ENCODE measurements at places on chromosomes 1 and 21.

GRCh38 chr1:156648951-156649350 lies 7.0 kb downstream of the BCAN start:
- no peak for DNase-seq

GRCh38 chr1:244405856-244406255 lies 45.9 kb downstream of the ADSS2 start:
- no peak for DNase-seq

- peak; percentile 38 for DNase-seq
Measured at GRCh38 chr1:235503403-235504121, 690 bp downstream of the B3GALNT2 start.

DNA sequence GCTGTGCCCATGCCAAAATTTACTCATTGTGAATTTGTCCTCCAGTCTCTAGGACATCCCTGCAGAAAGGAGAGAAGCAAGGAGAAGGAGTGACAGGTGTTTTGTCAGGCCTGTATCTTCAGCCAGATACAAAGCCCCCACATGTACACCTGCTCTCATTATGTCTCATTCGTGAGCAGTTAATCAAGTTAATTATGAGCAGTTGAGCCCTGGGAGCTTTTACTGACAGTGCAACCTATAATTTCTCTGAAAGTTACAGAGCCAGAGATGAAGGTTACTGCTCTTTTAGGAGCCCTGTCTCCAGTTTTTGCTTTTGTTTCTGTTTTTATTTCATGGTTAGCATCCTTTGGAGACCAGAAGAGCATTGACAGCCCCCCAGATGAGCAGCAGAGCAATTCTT lies 5.0 kb upstream of the ILDR2 start:
- DNase-seq = no peak

DNA sequence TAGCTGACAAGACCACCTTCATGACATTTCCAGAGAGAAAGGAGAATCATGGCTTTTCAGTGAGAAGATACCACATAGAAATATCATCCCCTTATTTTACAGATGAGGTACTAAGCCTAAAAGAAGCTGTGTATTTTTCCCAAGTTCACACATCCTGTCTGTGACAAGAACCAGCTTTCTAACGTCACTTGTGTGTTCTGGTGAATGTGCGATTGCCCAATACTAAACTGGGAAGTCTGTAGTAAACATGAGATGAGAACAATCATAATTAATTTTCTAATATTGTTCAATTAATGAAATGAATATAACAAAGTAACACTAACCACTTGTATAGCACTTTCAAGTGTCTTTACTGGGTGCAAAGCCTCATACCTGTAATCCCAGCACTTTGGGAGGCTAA lies 46.0 kb downstream of the PTGER3 start:
- DNase-seq = no peak

GRCh38 chr1:218783916-218784315 lies 389.8 kb upstream of the LYPLAL1 start:
- DNase-seq = no peak

DNA sequence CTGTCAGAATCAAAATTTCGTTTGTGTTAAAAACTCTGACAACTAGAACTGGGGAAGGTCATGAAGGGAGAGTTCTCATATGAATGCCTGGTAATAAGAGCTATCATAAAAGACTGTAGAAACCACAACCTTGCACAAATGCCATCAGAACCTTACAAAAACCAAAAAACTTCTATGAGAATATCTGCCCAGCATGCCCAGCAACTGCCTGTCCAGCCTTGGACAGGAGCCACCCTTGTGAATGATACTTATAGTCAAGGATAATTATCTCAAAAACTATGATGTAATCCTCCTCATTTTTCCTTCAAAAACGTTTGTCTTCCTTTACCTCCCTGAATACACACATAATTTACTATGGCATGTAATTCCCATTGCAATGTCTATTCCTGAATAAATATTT lies 53.4 kb upstream of the C1orf185 start:
- no peak for DNase-seq

DNA sequence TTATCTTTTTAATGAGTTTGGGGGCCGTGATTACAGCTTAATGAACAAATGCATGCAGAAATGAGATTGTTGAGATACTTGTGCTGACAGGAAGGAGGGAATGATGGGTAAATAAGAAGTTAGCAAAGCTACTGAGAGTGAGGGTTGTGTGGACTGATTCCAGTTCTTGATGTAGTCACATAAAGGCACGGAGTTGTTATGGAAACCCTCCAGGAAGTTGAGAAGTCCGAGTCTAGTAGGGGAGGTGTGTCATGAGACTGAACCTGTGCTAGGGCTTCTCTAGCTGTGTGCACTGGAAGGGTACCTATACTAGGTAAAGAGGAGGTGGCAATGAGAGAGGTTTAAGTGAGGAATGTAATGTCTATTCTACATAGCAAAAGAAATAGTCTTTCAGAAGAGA lies 475.7 kb downstream of the USP25 start:
- DNase-seq = no peak

DNA sequence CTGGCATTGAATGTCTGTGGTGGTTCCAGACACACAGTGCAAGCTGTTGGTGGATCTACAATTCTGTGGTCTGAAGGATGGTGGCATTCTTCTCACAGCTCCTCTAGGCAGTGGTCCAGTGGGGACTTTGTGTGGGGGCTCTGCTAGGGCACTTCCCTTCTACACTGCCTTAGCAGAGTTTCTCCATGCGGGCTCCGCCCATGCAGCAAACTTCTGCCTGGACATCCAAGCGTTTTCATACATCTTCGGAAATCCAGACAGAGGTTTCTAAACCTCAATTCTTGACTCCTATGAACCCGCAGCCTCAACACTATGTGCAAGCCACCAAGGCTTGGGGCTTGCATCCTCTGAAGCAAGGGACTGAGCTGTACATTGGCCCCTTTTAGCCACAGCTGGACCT lies 43.0 kb downstream of the RGS18 start:
- no peak for DNase-seq

GRCh38 chr1:11886986-11887665 lies 28.4 kb upstream of the NPPB start:
- DNase-seq = no peak

DNA sequence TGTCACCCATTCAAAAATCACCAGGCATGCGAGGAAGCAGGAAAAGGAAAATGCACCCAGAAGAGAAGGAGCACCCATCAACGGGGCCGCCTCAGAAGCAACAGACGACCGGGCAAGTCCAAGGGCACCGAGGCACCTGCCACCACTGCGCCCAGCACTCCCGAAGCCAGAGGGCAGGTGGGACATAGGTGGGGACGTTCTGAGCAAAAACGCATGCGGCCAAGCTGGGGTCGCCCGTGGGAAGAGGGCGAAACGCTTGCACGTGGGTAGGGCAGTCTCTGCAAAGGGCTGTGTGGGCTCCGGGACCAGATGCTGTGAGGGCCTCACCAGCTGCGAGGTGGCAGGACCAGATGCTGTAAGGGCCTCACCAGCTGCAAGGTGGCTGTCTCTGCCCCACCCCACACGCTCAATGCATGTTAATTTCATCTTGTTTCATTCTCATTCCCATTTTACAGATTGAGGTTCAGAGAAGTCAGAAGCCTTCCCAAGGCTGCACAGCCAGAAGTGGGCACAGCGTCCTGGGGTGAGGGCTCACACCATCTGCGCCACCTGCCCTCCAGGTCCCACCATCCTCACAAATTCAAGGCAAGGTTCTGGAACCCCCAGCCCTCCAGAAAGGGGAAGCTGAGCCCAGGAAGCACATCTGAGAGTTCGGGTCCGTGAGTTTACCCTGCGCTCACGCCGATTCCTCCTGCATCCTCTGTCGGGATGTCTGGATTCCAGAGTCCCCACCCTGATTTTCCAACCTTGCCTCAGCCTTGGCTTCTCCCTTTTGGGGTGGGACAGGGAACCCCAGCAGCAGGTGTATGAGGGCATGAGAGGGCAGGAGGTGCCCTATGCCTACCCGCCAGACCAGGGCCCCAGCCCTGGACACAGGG lies 8.2 kb upstream of the SAMD11 start:
- DNase-seq = no peak

DNA sequence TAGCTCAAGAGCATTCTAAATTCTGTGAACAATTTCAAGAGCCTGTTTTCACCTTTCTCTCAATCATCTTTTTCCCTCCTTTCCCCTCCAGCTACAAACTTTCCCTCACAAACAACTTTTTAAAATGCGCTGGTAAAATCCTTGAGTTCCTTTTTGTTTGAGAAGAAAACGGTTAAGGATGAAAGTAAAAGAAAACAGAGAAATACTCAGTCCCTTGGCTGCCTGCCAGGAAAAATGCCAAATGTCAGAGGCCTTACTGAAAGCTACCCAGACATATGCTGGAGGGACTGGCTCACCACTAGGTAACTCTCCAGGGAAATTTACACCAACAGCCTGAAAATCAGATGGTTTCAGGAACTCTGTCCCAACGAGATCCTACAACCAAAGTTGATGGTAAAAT lies 11.0 kb upstream of the SERBP1 start:
- DNase-seq = peak; percentile 56

- no peak for DNase-seq
Measured at GRCh38 chr1:57532299-57532698, 108.4 kb upstream of the DAB1 start.

DNA sequence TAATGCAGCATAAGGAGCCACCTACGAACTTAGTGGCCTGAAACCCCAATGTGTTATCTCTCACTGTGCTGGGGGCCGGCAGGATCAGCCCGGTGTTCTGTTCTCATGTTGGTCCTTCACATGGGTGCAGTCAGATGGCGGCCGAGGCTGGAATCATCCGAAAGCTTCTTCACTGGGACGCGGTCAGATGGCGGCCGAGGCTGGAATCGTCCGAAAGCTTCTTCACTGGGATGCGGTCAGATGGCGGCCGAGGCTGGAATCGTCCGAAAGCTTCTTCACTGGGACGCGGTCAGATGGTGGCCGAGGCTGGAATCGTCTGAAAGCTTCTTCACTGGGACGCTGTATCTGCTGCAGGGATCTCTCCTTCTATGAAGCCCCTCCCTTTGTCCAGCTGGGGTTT lies 12.6 kb upstream of the PCBP3 start:
- no peak for DNase-seq

DNA sequence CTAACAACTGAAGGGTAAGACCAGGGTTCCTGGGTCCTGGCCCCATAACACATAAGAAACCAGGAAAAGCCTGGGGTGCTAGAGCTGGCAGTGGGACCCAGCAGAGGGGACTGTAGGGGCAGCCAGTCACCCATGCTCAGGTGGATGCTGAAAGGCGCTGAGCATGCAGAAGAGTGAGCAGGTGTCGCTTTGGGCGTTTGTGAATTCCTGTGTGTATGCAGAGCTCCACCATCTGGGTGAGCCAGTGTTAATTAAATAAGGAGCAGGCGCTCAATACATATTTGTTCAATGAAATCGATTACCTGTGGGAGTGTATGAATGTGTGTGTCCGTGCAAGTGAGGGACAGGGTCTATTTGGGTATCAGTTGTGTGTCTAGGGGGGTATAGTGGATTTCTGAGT lies 499 bp downstream of the C1QA start:
- no peak for DNase-seq

DNA sequence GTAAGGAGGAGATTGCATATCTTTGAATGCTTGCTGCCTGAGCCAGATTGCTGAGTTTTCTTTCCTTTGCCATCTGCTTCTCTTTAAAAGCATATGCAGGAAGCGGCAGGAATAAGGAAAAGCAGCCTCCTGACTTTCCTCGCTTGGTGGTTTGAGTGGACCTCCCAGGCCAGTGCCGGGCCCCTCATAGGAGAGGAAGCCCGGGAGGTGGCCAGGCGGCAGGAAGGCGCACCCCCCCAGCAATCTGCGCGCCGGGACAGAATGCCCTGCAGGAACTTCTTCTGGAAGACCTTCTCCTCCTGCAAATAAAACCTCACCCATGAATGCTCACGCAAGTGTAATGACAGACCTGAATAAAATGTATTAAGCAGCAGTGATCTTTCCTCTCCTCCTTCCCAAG lies 1.5 kb downstream of the CORT start:
- DNase-seq = peak; percentile 75

GRCh38 chr1:55287723-55288122 lies 72.6 kb upstream of the USP24 start:
- DNase-seq = no peak

DNA sequence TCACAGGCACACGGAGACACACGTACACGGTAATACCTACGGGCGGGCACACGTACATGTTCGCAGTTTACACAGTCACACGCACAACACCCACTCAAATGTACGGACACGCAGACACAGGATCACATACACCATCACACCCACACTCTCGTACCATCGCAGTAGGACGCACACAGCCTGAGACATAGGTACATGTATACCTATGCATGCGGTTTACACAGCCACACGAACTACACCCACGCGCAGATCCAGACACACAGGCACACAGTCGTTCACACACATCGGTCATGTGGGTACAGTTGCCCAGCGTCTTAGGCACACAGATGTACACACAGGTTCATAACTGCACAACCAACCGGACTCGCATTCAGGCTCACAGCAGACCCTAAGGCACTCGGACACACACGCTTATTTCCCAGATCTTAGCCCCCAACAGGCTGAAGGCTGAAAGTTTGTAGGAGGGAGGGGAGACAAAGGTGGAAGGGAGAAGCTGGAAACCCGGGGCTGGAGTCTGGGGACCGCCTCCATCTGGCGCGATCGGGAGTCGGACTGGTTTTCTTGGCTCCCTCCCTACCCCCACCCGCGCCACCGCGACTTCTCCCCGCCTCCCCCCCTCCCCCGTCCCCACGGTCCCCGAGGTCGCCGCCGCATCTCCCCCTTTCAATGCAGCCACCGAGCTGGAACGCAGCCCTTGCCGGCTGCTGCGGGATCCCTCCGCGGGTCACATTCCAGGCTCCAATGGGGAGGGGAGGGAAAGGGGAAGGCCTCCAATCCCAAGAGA lies 51.9 kb upstream of the SYNC start:
- DNase-seq = no peak

DNA sequence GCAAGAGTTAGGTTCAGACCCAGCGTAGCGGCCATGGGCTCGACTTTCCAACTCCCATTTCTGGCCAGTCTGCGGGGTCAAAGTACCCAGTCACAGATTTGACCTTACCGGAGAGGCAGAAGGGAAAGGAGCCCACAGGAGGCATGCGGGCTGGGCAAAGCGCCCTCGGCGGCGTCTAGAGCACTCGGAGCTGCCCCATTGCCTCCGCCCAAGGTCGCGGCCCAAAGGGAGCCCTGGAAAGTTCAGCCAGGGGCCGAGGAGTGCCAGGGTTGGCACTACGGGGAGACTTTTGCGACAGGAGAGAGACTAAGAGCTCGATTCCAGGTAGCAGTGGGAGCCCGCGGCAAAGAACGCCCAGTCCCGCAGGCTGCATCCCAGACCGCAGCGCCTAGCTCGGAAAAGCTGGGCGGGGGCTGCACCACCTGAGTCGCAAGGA lies 896 bp downstream of the KANK4 start:
- no peak for DNase-seq

DNA sequence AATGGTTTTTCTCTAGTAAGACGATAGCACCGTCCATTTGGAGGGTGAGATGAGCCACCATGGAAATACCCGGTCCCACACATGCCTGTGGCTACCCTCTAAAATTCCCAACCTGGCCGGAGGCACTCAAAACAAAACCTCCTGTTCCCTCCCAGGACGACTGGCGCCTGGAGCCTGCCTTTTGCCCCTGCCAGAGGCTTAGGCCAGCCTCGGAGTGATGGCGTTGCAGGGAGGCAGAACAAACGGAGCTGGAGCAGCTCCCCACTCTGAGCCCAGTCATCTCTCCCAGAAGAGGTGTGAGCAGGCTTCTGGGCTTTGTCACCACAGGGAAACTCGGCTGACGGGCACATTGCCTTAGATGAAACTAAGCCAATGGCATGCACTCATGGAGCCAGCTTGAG lies 213.7 kb upstream of the HOOK1 start:
- no peak for DNase-seq
